ENCODE measurements at places on chromosomes 4 and X.

- DNase-seq: no peak
Observed at GRCh38 chrX:14616301-14616700, 87.0 kb downstream of the GLRA2 start.

DNA sequence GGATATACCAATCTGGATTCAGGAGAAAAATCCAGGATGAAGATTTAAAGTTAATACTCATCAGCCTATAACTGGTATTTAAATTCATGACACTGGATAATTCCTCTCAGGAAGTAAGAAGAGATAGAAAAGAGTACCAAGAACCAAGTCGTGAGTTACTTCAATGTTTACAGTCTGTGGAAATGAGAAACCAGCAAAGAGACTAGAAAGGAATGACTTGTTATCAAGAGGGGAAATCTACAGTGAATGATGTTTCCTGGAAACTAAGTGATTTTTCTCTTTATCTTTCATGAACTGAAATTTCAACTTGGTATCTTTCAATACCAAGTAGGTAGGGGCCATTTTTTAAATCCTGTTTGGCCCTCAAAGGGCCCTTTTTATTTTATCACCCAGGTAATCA is 217.9 kb upstream of the AFF2 start:
- DNase-seq: no peak

DNA sequence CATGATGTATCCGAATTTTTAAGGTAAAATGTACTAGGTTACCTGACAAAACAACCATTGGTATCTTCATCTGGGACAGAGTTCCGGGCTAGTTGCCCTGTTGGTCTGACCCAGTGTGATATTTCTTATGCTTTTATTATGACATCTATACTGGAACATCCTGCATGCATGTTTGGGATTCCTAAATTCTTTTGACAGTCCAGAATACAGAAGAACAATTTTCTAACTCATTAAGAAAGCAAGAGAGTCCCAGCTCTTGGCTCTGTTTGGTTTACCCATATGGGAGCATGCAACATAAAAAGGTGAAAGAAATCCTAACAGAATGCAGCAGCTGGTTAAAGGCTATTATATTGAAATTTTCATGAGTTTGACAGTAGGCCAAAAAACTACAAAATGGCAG is 247.7 kb upstream of the FTHL17 start:
- no peak for DNase-seq

- no peak for DNase-seq
Observed at GRCh38 chrX:125681058-125681457, 361.4 kb downstream of the TEX13C start.

DNA sequence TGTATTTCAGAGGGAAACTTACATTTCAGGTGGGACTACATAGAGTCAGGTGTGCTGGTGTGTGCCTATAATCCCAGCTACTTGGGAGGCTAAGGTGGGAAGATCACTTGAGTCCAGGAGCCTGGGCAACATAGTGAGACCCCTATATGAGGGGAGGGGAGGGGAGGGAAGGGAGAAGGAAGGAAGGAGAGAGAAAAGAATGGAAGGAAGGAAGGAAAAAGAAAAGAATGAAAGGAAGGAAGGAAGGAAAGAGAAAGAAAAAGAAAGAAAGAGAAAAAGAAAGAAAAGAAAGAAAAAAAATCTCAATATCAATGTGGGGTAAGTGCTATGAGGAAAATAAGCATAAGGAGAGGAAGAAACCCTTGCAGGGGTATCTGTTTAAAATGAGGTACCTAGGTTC is 43.6 kb upstream of the RAB33B start:
- DNase-seq: no peak

- no peak for DNase-seq
Observed at GRCh38 chrX:133046601-133047000, 50.3 kb downstream of the USP26 start.

DNA sequence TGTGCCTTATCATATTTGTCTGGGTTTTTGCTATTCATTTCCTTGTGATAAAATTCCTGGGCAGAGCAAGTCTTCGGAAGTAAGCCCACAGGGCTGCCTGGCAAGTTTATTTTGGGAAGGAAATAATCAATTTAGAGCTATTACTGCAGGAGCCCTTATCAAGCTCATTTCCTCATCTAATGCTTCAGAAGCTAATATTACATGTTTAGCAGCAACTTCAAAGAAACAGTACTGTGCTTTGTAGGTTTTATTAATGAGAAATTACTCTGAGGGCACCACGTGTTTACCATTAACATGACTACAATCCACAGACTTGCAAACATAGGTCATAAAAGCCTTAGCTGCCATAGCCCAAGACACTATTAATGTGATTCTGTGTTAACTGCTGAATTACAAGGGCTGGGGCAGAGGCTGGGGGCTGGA is 540.0 kb downstream of the SPRY1 start:
- DNase-seq: no peak

GRCh38 chr4:39591290-39591689 is 47.4 kb downstream of the SMIM14 start:
- no peak for DNase-seq
